ENCODE measurements at places on chromosomes 16 and 17. TPM values are rescaled to one million over a fixed set of nuclear protein-coding genes. Genes with fewer than 3 reads are reported as not detected.

LRRC37A gene
- total RNA-seq, result 0.32 TPM

TRPV3 gene
- total RNA-seq, result 1.0 TPM

PARD6A gene
- 3.4 TPM for total RNA-seq

DNA sequence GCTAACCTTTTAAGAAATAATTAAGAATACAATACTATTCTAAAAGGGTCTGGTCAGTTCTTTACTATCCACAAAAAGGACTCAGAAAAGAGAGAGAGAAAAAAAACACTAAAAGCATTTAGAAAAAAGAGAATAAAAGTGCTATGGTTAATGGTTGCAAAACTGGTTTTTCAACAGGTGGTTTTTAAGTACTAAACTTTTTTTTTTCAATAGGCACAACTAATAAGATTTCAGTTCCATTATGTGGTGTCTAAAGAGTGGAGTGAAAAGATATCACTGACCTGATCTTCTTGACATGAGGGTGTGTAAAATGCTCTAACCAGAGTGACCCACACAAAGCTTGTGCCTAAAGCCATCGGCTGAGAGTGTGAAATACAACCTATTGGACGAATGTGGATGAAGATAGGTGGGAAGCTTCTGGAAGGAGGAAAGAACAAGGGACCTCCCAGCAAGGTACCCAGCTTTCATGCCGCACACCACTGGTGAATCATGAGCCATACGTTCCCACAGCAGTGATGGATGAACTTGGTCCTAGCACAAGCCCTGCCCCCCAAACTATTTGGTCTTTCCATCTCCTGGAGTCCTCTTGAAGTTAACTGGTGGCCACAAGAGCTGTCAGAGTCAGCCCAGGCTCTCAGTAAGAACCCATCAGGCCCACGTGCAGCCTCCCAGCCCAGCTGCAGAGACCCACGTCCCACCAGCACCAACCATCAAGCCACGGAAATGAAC is 103.0 kb downstream of the ZFHX3 start:
- DNase-seq, result no peak

DNA sequence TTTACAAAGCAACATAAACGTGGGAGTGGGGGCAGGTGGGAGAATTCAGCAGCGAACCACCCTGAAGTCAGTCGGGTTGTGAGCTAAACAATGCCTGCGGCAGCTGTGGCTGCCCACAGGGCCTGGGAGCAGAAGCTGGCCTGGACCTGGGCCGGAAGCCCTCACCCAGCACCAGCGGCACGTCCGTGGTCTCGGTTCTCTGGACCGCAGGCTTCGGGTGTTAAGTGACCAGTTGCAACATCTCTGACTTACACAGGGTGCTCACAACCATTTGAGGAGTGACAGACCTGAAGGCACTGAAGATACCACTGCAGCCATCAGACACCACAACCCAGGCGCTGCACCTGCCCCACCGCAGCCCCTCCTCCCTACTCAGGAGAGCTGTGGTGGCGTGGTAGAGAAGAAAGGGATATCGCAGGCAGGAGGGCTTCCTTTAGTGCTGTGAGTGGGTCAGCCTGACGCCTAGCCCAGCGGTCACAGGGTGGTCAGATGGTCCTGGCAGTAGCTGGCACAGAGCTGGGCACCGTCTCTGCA is 33.8 kb downstream of the CBFA2T3 start:
- no peak for DNase-seq

DNA sequence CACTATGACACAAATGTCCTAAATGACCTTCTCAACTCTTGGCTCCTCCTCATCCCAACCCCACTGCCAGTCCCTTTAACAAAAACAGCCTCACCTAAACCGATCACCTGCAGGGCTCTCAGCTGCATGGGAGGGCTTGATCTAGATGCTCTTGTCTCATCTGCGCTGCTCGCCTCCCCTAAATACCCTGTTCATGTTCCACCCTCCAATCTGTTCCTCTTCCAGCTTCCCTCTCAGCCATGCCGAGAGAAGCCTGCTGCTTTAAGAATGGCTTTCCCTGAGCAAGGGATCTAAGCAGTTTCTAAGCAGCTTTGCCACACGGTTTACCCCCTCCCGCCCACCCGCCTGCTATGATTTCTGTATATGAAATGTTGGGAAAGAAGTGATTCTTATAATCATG is 23.7 kb downstream of the PIPOX start:
- DNase-seq, result no peak
